ENCODE measurements at places on chromosomes 16 and 17. TPM values are rescaled to one million over a fixed set of nuclear protein-coding genes. Genes with fewer than 3 reads are reported as not detected.

METRNL gene
- total RNA-seq: 131 TPM

- peak; percentile 69 for DNase-seq
These were observed 30.6 kb downstream of the MYO18A start for GRCh38 chr17:29149431-29150064.

LLGL2 gene
- 11.0 TPM for total RNA-seq

GRCh38 chr16:89691986-89692569 lies 5.6 kb downstream of the CDK10 start:
- no peak for DNase-seq

DNA sequence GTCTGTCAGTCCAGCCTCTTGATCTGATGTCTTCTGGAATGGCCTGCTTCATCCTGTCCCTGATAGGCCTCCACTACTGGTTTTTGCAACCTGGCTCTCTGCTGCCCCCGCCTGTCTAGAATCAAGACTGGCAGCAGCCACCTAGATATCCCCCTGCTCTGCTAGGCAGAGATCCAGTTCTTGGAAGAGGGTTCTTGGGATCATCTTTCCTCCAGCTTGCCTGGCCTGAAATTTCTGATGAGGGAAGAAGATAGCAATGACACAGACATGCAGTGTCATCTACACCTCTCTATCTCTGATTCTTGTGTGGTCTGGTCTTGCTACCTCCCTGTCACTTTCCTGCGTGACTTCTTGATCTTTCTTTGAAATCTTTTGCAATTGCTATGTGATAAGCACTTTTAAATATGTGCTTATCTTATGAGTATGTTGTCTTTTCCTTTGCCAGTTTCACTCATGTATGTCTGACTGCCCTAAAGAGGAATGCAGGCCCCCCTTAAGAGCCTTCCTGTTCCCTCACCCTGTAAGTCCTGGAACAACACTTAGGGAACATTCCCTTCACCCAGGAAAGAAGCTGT lies 20.3 kb upstream of the NFATC3 start:
- peak; percentile 86 for DNase-seq
